Uterus (tissue), 4 donors: ENCODE measurements at places on chromosomes 3 and 15. TPM values are rescaled to one million over a fixed set of nuclear protein-coding genes. Genes with fewer than 3 reads are reported as not detected.

GRCh38 chr3:160622263-160623045 is 54.5 kb upstream of the ARL14 start:
- no peak overlapping the region for H3K27ac ChIP-seq
- H3K4me1 ChIP-seq, result no peaks in the 10 kb centered on the region
- H3K36me3 ChIP-seq, result no peaks in the 10 kb centered on the region
- H3K27me3 ChIP-seq, result no peaks in the 10 kb centered on the region
- no peak overlapping the region for H3K4me3 ChIP-seq

GRCh38 chr15:38705436-38706219 is 141.0 kb upstream of the RASGRP1 start:
- no peaks in the 10 kb centered on the region for H3K36me3 ChIP-seq
- no peak for DNase-seq
- no peak overlapping the region for H3K27ac ChIP-seq

DNA sequence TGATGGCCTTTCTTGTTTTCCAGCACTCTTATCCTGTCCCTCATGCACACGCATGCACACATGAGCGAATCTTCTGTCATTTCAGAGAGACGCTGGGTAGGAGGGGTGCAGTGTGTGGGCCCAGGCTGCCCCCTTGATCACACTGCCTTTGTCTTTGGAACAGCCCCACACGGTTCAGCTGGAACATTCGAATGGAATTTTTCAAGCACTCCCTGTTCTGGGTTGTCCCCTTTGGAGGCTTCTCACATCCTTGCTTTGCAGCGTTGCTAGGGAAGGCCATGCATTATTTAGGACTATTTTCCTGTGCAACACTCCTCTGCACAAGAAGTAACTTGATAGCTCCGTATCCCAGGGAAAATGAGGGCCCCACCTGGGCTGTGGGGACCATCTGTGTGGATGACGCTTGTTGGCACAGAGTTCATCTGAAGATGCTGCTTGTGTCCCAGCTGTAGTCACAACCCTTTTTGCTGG is 78.4 kb downstream of the SPSB4 start:
- no peaks in the 10 kb centered on the region for H3K4me1 ChIP-seq
- no peak overlapping the region for H3K4me3 ChIP-seq
- no peak for DNase-seq

WDR93 gene
- total RNA-seq, result not detected

DNA sequence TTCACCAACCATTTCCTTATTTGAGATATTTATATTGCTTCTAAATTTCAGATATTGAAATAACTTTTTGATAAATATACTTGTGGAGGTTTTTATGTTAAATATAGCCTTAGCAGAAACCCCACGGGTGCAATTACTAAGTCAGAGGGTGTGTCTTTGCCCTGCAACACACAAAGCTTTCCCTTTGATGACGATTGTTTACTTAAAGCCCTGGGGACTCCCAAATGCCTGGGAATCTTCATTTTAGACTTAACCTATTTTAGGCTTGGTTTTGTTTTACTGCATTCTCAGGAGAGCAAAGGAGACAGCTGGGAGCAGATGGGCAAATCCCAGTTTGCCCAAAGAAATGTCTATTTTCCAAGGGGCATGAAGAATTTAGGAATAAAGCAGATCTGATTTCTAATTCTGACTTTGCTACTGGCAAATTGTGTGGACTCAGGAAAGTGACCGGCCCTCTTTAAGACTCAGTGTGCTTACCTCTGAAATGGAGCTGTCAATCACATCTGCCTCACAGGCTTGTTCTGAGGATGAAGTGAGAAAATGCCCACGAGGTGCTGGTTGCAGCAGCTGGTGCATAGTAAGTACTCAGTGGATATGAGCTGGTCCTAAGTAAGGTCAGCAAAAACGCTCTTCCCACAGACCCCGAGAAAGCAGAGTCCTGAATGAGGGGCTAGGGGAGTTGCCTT is 49.3 kb upstream of the CA12 start:
- no peak overlapping the region for H3K27ac ChIP-seq
- no peak overlapping the region for H3K4me3 ChIP-seq
- no peaks in the 10 kb centered on the region for H3K4me1 ChIP-seq
- no peaks in the 10 kb centered on the region for H3K27me3 ChIP-seq
- H3K36me3 ChIP-seq, result no peaks in the 10 kb centered on the region

GOLGA8T gene
- total RNA-seq, result not detected

FAM98B gene
- 28.7 TPM for total RNA-seq

HTR3E gene
- not detected for total RNA-seq

DNA sequence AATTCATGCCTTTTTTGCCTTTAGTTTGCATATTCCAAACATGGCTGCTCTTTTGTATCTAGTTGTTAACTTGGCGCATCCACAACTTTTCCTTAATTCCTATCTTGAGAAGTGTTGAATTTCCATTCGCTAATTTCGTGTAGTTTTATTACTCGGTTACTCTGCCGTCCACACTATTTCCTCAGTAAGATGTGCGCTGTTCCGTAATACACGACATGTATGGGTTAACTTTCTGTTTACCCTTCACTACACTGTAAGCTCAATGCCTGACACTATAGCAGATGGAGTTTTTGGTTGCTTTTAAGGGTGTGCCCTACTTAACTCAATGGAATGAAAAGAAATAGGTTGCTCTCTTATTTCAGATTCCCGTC is 724 bp downstream of the RPSA start:
- H3K27ac ChIP-seq, result peak overlapping the region; percentile 79
- peak overlapping the region; percentile 81 for H3K4me3 ChIP-seq
